ENCODE measurements at places on chromosomes 3 and 15. TPM values are rescaled to one million over a fixed set of nuclear protein-coding genes. Genes with fewer than 3 reads are reported as not detected.

IGF1R gene
- 10.3 TPM for total RNA-seq

GPR149 gene
- total RNA-seq = not detected

ARRDC4 gene
- total RNA-seq = 3.4 TPM

RAD51 gene
- total RNA-seq = 0.25 TPM

ITIH1 gene
- total RNA-seq = 1,400 TPM

KBTBD13 gene
- total RNA-seq = not detected

IGDCC3 gene
- 1.5 TPM for total RNA-seq

SRGAP3 gene
- 1.8 TPM for total RNA-seq

RHOV gene
- total RNA-seq = 0.05 TPM

KLHL25 gene
- 34.2 TPM for total RNA-seq

NAA80 gene
- 1.6 TPM for total RNA-seq

GRAMD1C gene
- 17.0 TPM for total RNA-seq

GLDN gene
- 1.4 TPM for total RNA-seq

SAXO2 gene
- total RNA-seq = 1.4 TPM

CACNA2D2 gene
- 0.19 TPM for total RNA-seq

C2CD4A gene
- under 0.01 TPM for total RNA-seq

LRTM1 gene
- total RNA-seq = not detected

TSEN2 gene
- 14.1 TPM for total RNA-seq
